ENCODE measurements at places on chromosomes 11 and 22.

GRCh38 chr11:67445515-67445914 lies 2.2 kb upstream of the CORO1B start:
- DNase-seq = no peak

- DNase-seq = no peak
Observed at GRCh38 chr11:43962383-43963278, 20.2 kb downstream of the C11orf96 start.

- DNase-seq = no peak
Observed at GRCh38 chr11:65404210-65404609, 17.8 kb downstream of the FRMD8 start.

- DNase-seq = no peak
Observed at GRCh38 chr11:20110908-20111669, 49.2 kb downstream of the DBX1 start.

DNA sequence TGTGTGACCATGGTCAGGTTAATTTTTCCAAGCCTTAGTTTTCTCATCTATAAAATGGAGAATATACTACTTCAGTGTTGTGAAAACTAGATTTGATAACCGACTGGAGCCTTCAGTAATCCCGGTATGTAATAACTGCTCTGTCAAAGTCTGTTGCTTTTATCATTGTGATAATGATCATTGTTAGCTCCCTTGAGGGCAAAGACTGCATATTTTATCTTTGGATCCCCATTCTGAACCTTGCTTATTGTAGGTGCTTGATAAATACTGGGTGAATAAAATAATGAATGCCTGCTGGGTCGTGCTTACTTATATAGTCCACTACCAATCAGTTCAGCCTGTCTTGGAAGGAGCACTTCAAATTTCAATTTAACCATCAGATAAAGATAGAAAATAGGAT lies 105.3 kb downstream of the ARFGAP2 start:
- DNase-seq = no peak

DNA sequence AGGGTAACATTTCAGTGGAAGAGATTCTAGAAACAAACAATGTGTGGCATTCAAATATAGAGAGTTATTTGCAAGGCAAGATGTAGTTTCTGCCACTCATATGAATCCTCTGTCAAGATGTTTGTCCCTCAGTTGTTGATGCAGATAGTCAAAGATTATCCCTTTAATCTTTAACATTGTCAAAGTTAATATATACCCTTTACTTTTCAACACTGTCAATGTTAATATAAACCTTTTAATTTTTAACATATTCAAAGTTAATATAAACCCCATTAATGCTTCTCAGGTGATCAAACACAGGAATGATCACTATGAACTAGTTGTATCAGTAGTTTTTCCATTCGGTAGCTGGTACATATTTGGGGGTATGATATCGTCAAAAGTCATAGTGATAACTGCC lies 51.9 kb upstream of the PICALM start:
- no peak for DNase-seq

DNA sequence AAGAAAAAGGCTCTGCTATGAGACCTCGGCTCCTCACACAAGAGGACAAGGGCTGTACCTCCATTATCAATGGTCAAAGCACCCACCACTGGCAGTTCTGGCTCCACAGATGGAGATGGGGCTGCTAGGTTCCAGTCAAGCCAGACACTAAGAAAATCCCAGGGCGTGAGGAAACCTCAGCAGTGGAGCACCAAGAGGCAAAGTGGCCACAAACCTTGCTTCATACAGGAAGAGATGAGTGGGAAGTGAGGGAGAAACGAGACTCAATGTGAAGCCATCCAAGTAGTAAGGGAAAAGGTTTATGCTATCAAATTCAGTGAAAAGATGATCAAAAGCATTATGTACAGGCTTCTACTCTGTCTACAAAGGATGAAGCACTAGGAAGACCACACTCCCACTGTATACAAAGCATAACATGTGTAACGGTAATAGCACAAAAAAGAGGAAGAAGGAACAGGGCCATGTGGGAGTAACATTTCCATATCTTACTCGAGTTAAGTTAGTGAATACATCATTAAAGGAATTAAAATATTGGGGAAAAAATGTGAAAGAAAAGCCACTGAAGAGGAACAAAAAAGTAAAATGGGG lies 27.0 kb downstream of the POLDIP3 start:
- no peak for DNase-seq

DNA sequence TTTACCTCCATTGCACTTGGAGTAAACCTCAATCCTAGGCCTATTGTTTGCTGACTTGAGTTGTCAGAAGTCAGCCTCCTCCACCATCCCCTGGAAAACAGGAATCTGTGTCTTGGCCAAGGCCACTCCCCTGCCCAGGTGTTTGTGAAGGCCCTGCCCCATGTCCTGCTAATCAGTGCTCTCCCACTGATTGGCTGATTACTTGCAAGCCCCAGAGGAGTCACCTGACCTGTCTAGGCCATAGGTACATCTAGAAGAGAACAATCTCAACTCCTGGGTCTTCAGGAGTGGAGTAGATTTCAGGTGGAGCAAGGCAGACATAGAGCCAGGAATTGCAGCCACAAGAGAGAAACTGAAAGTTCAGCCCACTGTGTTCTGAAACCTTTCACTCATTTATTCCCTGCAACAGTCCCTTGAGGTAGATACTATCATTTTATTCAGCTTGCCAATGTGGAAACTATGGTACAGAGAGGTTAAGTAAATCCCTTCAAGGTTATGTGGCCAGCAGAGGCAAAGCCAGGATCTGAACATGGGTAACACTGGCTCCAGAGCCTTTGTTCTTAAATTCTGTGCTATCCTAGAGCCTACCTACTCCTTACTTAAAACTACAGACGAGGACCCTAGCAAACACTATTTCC lies 10.4 kb downstream of the OAF start:
- DNase-seq = no peak

- no peak for DNase-seq
Observed at GRCh38 chr11:9090488-9091043, 833 bp downstream of the SCUBE2 start.

GRCh38 chr11:19994672-19995071 lies 165.6 kb downstream of the DBX1 start:
- DNase-seq = no peak

DNA sequence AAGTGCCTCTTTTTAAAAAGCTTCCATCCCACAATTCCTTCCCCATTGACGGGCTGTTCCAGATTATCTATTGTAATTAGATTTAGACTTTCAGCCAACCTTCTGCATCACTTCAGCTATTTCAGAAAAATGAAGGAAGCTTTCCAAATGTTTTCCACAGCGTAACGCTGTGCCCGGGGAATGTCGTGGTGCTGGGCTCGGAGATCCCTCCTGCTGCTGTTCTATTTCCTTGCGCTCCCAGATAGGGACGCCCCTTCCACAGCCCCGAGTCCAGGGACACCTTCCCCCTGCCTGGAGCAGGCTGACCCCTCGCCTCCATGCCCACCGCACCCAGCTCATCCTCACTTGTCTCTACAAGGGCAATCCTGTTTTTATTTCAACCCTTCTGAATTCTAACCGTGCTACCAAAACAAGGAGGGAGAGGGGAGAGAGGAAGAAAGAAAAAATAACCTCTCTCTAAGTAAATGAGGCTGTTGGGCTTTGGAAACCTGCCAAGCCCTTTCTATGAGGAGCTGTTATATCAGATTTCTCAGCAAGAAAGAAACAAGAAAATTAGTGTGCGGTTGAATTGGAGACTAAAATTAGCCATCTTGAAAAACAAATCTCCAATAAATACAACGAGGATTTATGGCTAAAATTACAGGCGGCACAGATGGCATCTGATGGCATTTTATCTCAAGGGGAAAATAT lies 366.9 kb downstream of the BRD1 start:
- peak; percentile 58 for DNase-seq

DNA sequence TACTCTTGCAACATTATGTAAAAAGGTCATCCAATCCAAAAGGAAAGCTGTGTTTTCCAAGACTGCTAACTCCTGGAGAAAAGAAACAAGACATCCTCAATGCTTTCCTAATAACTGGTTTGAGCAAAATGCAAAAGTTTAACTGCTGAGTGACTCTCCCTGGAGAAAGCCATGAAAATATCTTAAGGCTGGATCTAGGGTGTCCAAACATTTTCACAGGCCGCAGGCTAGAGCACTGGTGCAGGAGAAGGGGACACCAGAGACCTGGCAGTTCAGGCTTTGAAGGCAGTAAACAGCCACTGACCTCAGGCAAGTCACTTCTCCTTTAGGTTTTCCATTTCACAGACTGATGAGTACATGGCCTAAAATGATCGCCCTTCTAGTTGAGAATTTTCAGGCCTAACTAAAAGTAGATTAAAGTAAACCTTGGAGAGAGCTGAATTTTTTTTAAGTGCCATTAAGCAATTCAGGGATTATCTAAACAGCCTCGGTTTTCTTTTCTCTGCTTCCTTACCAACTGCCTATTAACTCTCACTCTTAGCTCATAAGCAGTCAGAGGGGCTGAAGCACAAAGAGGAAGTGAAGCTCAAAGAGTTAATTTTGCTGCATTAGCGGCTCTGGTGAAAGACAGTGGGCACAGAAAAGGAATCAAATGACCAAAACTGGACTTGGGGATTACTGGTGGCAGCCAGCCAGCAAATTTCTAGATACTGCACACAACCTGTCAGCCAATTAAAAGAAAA lies 2.3 kb downstream of the CHKA start:
- no peak for DNase-seq

DNA sequence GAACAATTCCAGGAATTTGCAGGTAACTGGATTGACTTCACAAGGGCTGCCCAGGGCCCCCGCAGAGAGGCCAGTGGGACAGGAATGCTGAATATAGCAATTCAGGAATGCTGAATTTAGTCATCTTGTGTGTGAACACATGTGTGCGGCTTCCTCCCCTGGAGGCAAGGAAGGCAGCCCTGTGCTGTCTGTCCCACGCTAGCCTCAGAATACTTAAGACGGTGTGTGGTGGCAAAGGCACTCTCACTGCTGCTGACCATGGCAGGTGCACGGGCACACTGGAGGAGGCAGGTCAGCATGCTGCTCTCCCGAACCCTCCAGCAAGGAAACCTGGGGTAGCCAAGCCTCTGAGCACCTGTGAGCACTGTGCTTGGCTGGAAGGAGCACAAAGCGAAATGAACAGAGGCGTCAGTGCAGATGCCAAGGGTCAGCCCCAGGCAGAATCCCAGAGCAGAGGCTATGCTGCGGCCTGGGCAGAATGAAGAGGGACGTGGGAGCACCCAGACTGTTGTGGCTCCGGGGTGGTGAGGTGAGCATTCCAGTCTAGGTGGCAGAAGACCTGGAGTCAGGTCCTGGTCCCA lies 2.7 kb downstream of the GNAZ start:
- DNase-seq = no peak

DNA sequence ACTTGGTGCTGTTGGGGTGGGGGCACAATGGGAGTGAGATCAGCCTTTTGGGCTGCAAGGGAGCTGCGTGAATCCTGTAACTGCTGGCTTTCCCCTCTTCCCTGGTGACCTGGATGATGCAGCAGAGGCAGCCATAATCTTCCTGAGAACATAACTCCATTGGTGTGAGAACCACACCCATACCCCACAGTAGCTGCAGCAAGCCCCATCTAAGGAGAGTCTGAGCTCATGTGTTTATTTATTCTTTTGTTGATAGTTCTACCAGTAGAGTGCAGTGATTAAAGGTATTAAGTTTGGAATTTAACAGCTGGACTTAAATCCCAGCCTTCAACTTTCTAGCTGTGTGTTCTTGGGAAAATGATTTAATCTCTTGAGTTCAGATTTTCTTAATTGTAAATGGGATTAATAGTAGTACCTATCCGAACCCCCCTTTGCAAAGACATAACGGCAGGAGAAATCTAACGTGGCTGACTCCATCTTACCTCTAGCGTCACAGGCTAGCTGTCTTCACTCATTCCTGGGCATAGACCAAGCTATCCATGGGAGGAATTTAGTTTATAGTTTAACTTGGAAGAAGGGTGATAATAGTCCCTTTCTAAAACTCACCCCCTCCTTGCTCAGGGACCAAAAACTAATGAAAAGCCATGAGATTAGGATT lies 385.0 kb upstream of the DDI1 start:
- DNase-seq = no peak

GRCh38 chr11:17771415-17771814 lies 36.8 kb downstream of the KCNC1 start:
- DNase-seq = no peak

DNA sequence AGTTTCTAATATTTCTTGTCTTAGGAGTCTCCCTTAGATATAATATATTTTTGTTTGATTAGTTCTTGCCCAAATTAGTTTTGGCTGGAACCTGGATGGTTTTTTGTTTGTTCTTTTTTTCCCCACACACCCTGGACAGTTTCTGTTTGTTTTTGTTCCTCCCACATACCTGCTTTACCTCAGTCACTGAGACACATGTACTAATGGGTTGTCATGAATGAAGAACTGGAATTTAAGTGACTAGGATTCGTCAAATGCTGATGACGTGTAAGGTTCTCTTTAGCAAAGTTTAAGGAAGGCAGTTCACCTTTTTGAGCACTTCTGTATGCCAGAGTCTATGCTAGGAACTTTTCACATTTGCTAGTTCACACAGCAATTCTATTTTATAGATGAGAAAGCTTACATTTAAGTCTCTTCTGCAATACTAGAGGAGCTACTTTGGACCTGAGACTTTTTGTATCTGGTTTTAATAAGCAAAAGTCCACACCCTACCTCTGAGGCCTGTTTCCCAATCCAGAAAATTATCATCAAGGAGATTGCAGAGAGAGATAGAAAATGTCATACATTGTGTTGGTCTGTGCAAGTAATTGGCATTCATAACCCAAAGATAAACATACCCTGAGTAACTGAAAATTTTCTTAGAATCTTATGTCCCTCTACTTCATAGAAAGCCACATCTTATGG lies 86.7 kb upstream of the RAB1B start:
- DNase-seq = no peak

GRCh38 chr11:27656806-27657483 lies 43.3 kb downstream of the BDNF start:
- no peak for DNase-seq

GRCh38 chr11:116224154-116224888 lies 548.5 kb downstream of the BUD13 start:
- no peak for DNase-seq

- DNase-seq = no peak
Observed at GRCh38 chr11:32953700-32954099, 61.1 kb downstream of the QSER1 start.

GRCh38 chr22:42256220-42256619 lies 14.2 kb downstream of the TCF20 start:
- DNase-seq = no peak

GRCh38 chr11:27635567-27636037 lies 64.7 kb downstream of the BDNF start:
- DNase-seq = no peak

- DNase-seq = peak; percentile 55
Observed at GRCh38 chr22:26564181-26564580, 25.8 kb downstream of the TPST2 start.

DNA sequence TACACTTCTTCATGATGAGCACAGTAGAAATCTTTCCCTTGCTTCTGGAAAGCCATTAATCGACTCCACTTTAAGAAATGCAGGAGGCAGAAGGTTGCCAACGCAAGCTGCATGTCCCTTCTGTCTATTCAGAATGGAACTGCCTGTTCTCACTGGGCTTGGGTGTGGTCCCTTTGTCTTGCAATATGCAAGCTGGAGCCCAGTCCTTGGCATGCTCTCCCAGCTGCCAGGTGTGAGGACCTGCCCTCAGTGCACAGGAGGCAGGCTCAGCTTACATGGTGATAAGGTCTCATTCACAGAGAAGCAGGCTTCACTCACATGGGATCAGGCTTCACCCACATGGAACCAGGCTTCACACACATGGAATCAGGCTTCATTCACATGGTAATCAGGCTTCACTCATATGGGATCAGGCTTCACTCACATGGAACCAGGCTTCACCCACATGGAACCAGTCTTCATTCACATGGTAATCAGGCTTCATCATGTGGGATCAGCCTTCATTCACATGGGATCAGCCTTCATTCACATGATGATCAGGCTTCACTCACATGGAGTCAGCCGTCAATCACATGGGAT lies 59.2 kb upstream of the USP47 start:
- no peak for DNase-seq
